Osteoblast (primary cell): ENCODE measurements at places on chromosomes 7 and 10.
A peak's percentile ranks its signal among the peaks of the same experiment; 100 is the strongest.

DNA sequence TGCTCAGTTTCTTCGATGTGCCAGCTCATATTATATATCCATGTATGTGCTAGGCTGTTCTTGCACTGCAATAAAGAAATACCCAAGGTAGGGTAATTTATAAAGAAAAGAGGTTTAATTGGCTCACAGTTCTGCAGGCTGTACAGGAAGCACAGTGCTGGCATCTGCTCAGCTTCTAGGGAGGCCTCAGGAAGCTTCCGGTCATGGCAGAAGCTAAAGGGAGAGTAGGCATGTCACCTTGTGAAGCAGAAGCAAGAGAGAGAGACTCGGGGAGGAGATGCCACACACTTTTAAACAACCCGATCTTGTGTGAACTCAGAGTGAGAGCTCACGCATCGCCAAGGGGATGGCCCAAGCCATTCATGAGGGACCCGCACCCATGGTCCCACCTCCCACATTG lies 13.8 kb upstream of the ECHDC3 start:
- no peak for DNase-seq
- H3K27ac ChIP-seq: no peak overlapping the region
- no peak overlapping the region for H3K4me3 ChIP-seq
- H3K4me1 ChIP-seq: no peaks in the 10 kb centered on the region
- H3K27me3 ChIP-seq: peaks cover 6% of the 10 kb centered on the region

DNA sequence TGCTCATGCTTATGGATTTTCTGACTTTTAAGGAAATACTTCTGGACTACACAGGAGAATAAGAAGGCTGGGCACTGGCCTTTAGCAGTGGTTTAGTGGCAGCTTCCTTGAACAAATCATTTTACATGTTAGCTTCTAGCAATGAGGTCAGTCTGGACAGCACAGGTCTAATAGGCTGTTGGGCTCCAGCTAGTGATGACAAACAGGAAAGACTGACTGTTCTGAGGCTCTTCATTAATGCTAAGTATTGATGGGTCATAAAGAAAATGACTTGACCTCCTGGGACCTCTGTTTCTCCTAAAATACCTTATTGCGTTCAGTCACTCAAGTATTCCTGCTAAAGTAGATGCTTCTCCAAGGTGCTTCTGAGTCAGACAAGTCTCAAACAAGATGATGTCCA lies 4.9 kb upstream of the RHOBTB1 start:
- DNase-seq: no peak
- H3K27me3 ChIP-seq: no peaks in the 10 kb centered on the region
- no peak overlapping the region for H3K27ac ChIP-seq
- peaks cover 4% of the 10 kb centered on the region for H3K4me1 ChIP-seq
- H3K36me3 ChIP-seq: no peaks in the 10 kb centered on the region

DNA sequence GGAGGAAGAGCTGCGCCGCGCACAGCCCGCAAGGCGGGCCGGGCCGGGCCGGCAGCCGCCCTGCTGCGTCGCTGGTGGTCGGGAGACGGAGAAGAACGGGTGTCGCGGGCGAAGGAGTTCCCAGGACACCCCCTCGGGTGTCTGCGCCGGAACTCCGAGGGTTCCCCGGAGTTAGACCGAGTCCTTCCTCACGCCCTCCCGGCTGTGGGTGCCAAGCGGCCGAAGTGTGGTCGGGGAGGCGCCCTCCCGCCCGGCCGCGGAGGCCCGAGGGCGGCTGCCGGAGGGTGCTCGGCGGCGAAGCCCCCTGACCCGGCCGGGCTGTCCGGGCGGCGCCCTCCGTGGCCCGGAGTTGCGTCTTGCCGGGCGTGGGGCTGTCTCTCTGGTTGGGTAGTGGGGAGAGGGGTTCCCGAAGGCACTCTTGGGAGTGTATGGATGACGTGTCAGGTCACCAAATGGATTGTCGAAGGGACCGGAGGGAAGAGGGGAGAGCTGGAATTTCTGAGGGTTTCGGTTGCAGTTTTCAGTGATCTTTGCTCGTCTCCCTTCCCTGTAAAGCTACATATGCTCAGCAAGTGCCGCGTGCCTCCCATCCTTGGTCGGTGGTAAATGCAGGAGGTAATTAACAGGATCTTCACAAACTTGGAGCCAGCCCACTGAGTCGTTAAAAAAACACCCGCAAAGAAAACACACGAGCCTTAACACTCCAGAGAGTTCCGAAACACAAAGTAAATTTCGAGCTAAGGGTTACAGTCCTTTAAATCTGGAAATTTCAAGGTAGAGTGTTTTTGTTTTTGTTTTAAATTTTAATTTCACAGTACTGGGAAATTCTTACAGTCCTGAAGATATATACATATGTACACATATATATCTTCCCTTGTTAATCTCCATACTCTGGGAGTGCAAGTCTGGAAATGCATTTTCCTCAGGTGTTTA lies 871 bp downstream of the ST7 start:
- H3K36me3 ChIP-seq: no peaks in the 10 kb centered on the region
- peaks cover 21% of the 10 kb centered on the region for H3K4me1 ChIP-seq
- H3K27ac ChIP-seq: peak overlapping the region; percentile 87
- no peaks in the 10 kb centered on the region for H3K27me3 ChIP-seq
- peak; percentile 91 for DNase-seq

DNA sequence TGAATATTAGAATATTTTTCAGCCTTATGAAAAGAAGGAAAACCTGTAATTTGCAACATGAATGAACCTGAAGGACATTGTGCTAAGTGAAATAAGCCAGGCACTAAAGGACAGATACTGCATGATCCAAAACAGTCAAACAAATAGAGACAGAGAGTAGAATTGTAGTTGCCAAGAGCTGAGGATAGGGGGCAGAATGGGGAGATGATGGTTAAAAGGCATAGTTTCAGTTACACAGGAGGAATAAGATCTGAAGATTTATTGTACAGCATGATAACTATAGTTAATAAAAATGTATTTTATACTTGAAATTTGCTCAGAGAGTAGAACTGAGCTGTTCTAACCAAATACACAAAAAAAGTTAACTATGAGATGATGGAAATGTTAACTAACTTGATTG lies 149.0 kb upstream of the TMEM106B start:
- no peaks in the 10 kb centered on the region for H3K27me3 ChIP-seq
- H3K4me3 ChIP-seq: no peak overlapping the region
- no peaks in the 10 kb centered on the region for H3K4me1 ChIP-seq
- no peaks in the 10 kb centered on the region for H3K36me3 ChIP-seq
- no peak overlapping the region for H3K27ac ChIP-seq

GRCh38 chr10:90591629-90592028 lies 266.2 kb downstream of the HTR7 start:
- DNase-seq: no peak
- no peaks in the 10 kb centered on the region for H3K27me3 ChIP-seq
- no peak overlapping the region for H3K27ac ChIP-seq
- peaks cover 17% of the 10 kb centered on the region for H3K4me1 ChIP-seq
- H3K4me3 ChIP-seq: no peak overlapping the region
- H3K36me3 ChIP-seq: no peaks in the 10 kb centered on the region

DNA sequence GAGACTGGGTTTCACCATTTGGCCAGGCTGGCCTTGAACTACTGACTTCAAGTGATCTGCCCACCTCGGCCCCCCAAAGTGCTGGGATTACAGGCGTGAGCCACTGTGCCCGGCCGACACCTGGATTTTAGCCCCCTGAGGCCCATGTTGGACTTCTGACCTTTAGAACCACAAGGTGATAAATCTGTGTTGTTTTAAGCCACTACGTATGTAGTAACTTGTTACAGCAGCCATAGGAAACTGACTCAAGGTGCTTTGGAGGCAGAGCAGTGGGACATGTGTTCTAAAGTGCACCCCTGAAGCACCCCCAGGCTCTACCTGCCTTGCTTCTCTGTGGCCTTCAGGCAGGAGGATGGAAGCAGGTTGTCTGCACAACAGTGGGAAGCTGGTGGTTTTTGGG lies 128.4 kb downstream of the CDH23 start:
- DNase-seq: no peak
- no peak overlapping the region for H3K27ac ChIP-seq
- H3K4me1 ChIP-seq: no peaks in the 10 kb centered on the region
- no peaks in the 10 kb centered on the region for H3K36me3 ChIP-seq
- H3K27me3 ChIP-seq: peaks cover 20% of the 10 kb centered on the region

- no peak overlapping the region for H3K4me3 ChIP-seq
- H3K4me1 ChIP-seq: no peaks in the 10 kb centered on the region
- DNase-seq: no peak
- H3K36me3 ChIP-seq: no peaks in the 10 kb centered on the region
Observed at GRCh38 chr7:156327474-156327873, 313.1 kb upstream of the RNF32 start.

DNA sequence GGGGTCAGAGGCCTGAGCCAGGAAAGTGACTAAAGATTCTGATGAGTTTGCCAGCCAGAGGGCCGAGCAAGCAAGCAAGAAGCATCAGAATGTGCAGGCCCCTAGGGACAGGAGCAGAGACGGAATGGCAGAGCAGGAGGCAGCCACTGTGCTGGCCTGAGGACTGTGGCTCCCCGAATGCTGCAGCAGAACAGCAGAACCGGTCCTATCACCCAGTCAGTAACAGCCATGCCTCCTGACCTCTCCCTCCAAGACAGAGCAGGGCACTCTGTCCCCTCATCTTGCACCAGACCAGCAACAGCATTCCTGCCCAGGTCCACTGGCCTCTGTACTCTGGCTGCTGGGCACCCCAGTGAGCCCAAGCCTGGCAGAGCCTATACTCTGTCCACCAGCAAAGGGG lies 85.9 kb downstream of the ARHGAP22 start:
- DNase-seq: no peak
- H3K4me3 ChIP-seq: no peak overlapping the region
- H3K27me3 ChIP-seq: no peaks in the 10 kb centered on the region
- peaks cover 18% of the 10 kb centered on the region for H3K36me3 ChIP-seq
- no peak overlapping the region for H3K27ac ChIP-seq
- peaks cover 29% of the 10 kb centered on the region for H3K4me1 ChIP-seq

DNA sequence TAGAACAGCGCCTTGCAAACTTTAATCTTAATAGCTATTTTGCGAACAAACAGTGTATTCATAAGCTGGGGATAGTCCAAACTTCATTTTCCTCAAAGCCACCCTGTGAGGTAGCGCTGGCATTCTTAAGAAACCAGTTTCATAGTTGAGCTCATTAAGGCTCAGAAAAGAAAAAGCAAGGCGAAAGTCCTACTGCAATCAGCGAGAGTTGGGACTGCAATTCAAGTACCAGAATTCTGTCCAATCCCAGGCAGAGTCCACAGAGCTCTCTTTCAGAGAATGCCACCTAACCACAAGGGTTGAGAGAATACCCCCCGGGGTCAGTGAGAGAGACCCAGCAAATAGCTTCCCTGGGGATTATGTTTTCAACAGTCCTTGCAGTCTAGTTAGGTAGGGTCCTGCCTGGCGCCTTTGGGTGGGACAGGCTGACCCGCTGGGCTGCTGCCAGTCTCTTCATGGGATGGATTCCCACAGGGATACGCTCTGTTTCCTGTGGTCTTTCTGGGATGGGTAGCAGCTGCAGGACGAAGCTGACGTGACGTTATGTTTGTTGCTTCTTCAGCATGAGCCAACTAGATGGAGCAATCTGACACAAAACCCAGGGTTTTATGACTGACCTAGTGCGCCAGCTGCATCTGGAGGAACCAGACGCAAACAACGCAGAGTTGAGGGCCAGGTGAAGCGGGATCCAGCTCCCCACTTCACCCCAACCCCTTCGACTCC lies 16.0 kb downstream of the BMPER start:
- H3K4me1 ChIP-seq: peaks cover 28% of the 10 kb centered on the region
- peak; percentile 95 for DNase-seq
- H3K4me3 ChIP-seq: peak overlapping the region; percentile 50
- H3K27me3 ChIP-seq: no peaks in the 10 kb centered on the region
